ENCODE measurements at places on chromosomes 13 and 19.

GRCh38 chr13:47076500-47076899 lies 179.6 kb upstream of the HTR2A start:
- no peak for DNase-seq
- no peak overlapping the region for H3K4me3 ChIP-seq
- H3K27ac ChIP-seq: no peak overlapping the region

GRCh38 chr13:41403983-41404382 lies 53.4 kb upstream of the RGCC start:
- peaks cover 5% of the 10 kb centered on the region for H3K4me1 ChIP-seq
- no peaks in the 10 kb centered on the region for H3K36me3 ChIP-seq
- no peak for DNase-seq
- H3K27ac ChIP-seq: no peak overlapping the region
- H3K4me3 ChIP-seq: no peak overlapping the region

- peak overlapping the region; percentile 87 for H3K27ac ChIP-seq
- DNase-seq: no peak
- H3K4me3 ChIP-seq: no peak overlapping the region
- peaks cover 12% of the 10 kb centered on the region for H3K4me1 ChIP-seq
These were observed 23.7 kb upstream of the LAMP1 start for GRCh38 chr13:113273321-113273720.

- H3K4me1 ChIP-seq: peaks cover 2% of the 10 kb centered on the region
- no peak overlapping the region for H3K27ac ChIP-seq
- no peaks in the 10 kb centered on the region for H3K36me3 ChIP-seq
- H3K4me3 ChIP-seq: no peak overlapping the region
- no peak for DNase-seq
- peaks cover 36% of the 10 kb centered on the region for H3K27me3 ChIP-seq
These were observed 167.3 kb upstream of the RNF113B start for GRCh38 chr13:98344392-98344791.

GRCh38 chr19:29836409-29836825 lies 24.6 kb downstream of the CCNE1 start:
- peak overlapping the region; percentile 87 for H3K27ac ChIP-seq
- H3K27me3 ChIP-seq: no peaks in the 10 kb centered on the region
- DNase-seq: no peak
- H3K4me1 ChIP-seq: peaks cover 24% of the 10 kb centered on the region
- peaks cover under 1% of the 10 kb centered on the region for H3K36me3 ChIP-seq
- no peak overlapping the region for H3K4me3 ChIP-seq

DNA sequence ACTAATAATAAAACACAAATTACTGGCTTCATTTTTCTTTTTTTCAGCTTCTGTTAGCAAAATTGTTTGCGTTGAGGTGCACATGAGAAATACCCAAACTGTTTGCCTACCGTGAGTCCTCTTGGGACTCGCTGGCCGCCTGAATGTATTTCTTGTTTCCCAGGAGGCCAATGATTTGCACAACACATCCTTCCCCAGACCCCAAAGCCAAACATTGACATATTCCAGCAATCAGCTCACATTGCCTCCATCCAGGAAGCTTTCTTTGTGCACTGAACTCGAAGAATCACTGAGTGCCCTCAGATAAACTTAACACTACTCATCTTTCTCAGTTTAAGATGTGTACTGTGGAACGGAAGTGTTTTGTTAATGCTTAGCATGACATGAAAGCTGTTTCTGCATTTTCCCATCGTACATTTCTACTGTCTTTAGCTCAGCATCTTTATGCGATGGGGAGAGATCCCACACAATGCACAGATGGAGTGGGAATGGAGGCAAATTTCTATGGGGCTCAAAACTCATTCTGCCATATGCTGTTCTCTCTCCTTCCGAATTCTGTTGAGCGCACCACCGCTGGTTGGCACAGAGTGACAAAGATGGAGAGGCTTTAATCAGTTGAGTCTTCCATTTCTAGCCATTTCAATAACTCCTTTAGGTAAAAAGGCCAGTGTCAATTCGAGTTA lies 399.5 kb downstream of the RFC3 start:
- H3K4me3 ChIP-seq: no peak overlapping the region
- H3K27me3 ChIP-seq: no peaks in the 10 kb centered on the region
- no peaks in the 10 kb centered on the region for H3K36me3 ChIP-seq
- no peak for DNase-seq
- no peaks in the 10 kb centered on the region for H3K4me1 ChIP-seq
- no peak overlapping the region for H3K27ac ChIP-seq

- H3K4me3 ChIP-seq: no peak overlapping the region
- peaks cover 16% of the 10 kb centered on the region for H3K4me1 ChIP-seq
- H3K27ac ChIP-seq: no peak overlapping the region
- peaks cover 8% of the 10 kb centered on the region for H3K36me3 ChIP-seq
These were observed 8.8 kb upstream of the CACNG6 start for GRCh38 chr19:53982611-53983010.

GRCh38 chr13:53327680-53328315 lies 299.2 kb downstream of the OLFM4 start:
- H3K27me3 ChIP-seq: no peaks in the 10 kb centered on the region
- H3K4me1 ChIP-seq: no peaks in the 10 kb centered on the region
- H3K27ac ChIP-seq: no peak overlapping the region
- H3K36me3 ChIP-seq: no peaks in the 10 kb centered on the region

DNA sequence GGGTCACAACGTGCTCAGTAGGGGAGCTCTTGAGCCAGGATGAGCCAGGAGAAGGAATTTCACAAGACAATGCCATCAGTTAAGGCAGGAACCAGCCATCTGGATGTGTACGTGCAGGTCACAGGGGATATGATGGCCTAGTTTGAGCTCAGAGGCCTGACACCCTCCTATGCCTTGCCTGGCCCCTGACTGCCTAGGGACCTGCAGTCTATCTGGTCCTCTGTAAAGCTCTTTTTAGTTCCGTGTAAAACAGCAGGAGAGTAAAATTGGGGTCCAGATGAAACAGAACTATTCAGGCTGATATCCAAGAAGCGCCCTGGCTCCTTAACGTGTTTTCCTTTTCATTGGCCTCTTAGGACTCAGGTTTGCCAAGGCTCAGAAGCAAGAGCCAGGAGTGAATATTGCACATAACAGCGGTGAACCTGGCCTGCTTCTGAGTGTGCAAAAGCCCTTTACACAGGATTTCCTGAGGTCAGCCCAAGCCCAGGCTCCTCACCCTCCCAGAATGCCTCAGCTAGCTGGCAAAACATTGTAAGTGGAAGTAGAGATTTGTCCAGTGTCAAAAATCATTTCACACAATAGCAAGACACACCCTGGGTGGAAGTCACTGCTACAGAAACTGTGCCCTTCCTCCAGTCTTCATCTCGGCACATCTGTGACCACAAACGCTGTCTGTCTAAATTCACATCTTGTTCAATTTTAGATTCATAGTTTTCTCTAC lies 777.2 kb downstream of the UQCRFS1 start:
- H3K36me3 ChIP-seq: no peaks in the 10 kb centered on the region
- no peak for DNase-seq
- no peak overlapping the region for H3K4me3 ChIP-seq
- no peaks in the 10 kb centered on the region for H3K27me3 ChIP-seq
- no peak overlapping the region for H3K27ac ChIP-seq
- H3K4me1 ChIP-seq: no peaks in the 10 kb centered on the region

DNA sequence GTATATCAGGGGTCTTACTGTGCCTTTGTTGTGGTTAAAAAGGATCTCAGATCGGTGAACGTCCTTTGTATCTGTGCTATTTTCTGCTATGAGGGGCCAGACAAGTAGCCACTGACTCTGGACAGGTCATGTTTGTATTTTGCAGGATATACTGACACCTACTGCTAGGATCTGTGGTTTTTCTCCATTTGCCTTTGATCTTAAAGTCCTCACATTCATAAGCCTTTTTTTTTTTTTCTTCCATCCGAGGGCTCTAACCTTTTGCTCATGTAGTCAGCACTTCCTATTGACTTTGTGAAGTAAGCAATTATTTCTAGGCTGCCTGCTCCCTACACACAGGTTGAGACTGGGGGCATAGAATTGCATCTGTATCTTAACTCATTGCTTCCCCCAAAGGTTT lies 106.2 kb downstream of the SLITRK5 start:
- H3K4me3 ChIP-seq: no peak overlapping the region
- no peaks in the 10 kb centered on the region for H3K27me3 ChIP-seq
- no peaks in the 10 kb centered on the region for H3K36me3 ChIP-seq
- no peak overlapping the region for H3K27ac ChIP-seq
- H3K4me1 ChIP-seq: no peaks in the 10 kb centered on the region

GRCh38 chr13:47399599-47399998 lies 502.7 kb upstream of the HTR2A start:
- H3K27me3 ChIP-seq: no peaks in the 10 kb centered on the region
- DNase-seq: no peak
- H3K27ac ChIP-seq: no peak overlapping the region
- H3K36me3 ChIP-seq: no peaks in the 10 kb centered on the region
- H3K4me3 ChIP-seq: no peak overlapping the region

- H3K27me3 ChIP-seq: no peaks in the 10 kb centered on the region
- no peaks in the 10 kb centered on the region for H3K4me1 ChIP-seq
- DNase-seq: no peak
- no peaks in the 10 kb centered on the region for H3K36me3 ChIP-seq
These were observed 349.4 kb downstream of the DLEU7 start for GRCh38 chr13:50494138-50494537.

- H3K27ac ChIP-seq: no peak overlapping the region
- H3K4me1 ChIP-seq: peaks cover 10% of the 10 kb centered on the region
- peak overlapping the region; percentile 74 for H3K4me3 ChIP-seq
- no peak for DNase-seq
These were observed 5.0 kb upstream of the ONECUT3 start for GRCh38 chr19:1748115-1748872.

GRCh38 chr13:103210348-103210747 lies 144.1 kb upstream of the SLC10A2 start:
- H3K4me1 ChIP-seq: no peaks in the 10 kb centered on the region
- no peaks in the 10 kb centered on the region for H3K27me3 ChIP-seq
- DNase-seq: no peak
- H3K27ac ChIP-seq: no peak overlapping the region
- no peak overlapping the region for H3K4me3 ChIP-seq

GRCh38 chr19:2129022-2129421 lies 22.3 kb downstream of the AP3D1 start:
- H3K4me3 ChIP-seq: no peak overlapping the region
- no peaks in the 10 kb centered on the region for H3K4me1 ChIP-seq
- no peak for DNase-seq
- H3K36me3 ChIP-seq: no peaks in the 10 kb centered on the region
- H3K27ac ChIP-seq: peak overlapping the region; percentile 27

DNA sequence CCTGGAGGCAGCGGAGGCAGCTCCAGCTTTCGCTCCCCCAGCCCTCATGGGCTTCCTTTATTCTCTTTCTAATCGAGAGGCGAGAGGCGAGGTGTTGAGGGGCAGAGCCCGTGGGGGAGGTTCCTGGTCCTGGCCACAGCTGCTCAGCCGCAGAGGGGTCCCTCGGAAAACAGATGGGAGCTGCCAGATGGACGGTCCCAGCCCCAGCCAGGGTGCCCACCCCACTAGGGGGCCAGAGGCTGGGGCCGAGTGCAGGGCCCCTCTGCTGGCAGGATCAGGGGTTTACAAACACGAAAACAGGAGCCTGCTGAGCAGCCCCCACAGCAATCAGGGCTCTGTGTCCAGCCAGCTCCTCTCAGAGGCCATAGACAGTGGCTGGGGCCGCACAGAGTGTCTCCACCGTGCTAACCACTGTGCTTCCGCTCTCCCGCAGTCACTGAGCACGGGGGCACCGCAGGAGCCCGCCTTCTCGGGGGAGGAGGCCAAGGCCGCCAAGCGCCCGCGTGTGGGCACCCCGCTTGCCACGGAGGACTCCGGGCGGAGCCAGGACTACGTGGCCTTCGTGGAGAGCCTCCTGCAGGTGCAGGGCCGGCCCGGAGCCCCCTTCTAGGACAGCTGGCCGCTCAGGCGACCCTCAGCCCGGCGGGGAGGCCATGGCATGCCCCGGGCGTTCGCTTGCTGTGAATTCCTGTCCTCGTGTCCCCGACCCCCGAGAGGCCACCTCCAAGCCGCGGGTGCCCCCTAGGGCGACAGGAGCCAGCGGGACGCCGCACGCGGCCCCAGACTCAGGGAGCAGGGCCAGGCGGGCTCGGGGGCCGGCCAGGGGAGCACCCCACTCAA lies 182.2 kb downstream of the KDM4B start:
- H3K4me3 ChIP-seq: no peak overlapping the region
- peaks cover 3% of the 10 kb centered on the region for H3K36me3 ChIP-seq
- H3K27ac ChIP-seq: no peak overlapping the region
- no peaks in the 10 kb centered on the region for H3K27me3 ChIP-seq
- peak; percentile 6 for DNase-seq

- peaks cover 12% of the 10 kb centered on the region for H3K4me1 ChIP-seq
- peaks cover 10% of the 10 kb centered on the region for H3K36me3 ChIP-seq
- peak; percentile 10 for DNase-seq
These were observed 58.0 kb downstream of the PIBF1 start for GRCh38 chr13:72839831-72840426.

- H3K27me3 ChIP-seq: peaks cover 17% of the 10 kb centered on the region
- H3K36me3 ChIP-seq: no peaks in the 10 kb centered on the region
- H3K4me3 ChIP-seq: no peak overlapping the region
- H3K27ac ChIP-seq: no peak overlapping the region
- H3K4me1 ChIP-seq: no peaks in the 10 kb centered on the region
These were observed 9.9 kb upstream of the KLHL26 start for GRCh38 chr19:18626906-18627305.

DNA sequence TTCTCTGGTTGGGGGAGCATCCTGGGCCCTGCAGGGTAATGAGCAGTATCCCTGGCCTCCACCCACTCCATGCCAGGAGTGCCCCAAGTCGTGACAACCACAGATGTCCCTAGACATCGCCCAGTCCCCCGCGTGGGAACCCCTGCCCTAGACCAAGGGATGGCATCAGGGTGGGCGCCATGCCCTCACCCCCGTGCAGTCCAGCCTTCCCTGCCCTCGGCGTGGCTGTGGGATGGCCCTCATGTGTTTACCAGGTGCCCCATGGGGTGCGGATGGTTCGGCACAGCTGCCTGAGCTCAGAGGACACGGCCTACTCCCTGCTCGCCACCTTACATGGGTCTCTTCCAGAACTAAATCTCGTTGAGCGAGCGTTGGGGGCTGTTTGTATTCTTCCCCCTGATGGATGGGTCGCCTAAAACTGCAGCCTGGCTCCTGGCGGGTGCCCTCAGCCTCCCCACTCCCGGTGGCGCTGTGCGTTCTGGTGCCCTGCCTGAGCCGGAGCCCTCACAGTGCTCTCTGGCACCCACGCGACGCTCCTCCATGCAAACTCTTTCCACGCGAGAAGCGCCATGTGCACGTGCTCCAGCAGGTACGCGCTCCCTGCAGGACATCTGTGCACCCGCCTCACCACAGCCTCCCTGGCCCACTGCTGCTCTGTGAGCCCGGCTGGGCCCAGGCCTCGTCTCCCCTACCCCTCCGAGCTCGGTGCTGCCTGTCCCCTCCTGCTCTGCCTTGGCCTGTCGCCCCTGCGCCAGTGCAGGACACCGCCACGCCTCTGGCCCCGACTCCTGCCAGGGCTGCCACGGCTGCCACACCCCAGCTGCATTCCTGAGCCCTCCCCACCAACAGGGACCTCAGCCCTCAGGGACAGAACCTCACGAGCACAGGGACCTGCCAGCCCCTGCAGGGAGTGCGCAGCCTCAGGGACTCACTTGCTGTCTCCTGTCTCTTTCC lies 145.0 kb downstream of the KDM4B start:
- H3K4me3 ChIP-seq: no peak overlapping the region
- no peak for DNase-seq
- peaks cover 5% of the 10 kb centered on the region for H3K36me3 ChIP-seq
